ENCODE measurements at places on chromosomes 12 and 14.

DNA sequence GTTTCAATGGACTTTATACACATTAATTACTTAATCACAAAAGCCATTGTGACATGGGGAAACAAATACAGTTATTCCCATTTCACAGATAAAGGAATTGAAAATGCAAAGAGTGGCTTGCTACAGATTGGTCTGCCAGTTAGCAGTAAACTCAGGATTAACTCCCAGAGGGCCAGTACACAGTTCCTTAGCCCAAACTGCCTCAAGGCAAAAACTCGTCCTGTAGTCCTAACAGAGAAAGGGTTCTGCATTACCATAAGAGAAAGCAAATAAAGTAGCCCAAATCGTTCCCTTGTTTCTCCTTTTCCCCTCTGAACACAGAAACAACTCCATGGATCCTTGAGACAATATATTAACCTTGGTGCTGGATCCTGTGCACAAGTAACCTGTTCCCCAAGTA is 274.4 kb downstream of the LRIG3 start:
- no peak for DNase-seq

GRCh38 chr14:30356438-30357202 is 202.3 kb upstream of the G2E3 start:
- no peak for DNase-seq

DNA sequence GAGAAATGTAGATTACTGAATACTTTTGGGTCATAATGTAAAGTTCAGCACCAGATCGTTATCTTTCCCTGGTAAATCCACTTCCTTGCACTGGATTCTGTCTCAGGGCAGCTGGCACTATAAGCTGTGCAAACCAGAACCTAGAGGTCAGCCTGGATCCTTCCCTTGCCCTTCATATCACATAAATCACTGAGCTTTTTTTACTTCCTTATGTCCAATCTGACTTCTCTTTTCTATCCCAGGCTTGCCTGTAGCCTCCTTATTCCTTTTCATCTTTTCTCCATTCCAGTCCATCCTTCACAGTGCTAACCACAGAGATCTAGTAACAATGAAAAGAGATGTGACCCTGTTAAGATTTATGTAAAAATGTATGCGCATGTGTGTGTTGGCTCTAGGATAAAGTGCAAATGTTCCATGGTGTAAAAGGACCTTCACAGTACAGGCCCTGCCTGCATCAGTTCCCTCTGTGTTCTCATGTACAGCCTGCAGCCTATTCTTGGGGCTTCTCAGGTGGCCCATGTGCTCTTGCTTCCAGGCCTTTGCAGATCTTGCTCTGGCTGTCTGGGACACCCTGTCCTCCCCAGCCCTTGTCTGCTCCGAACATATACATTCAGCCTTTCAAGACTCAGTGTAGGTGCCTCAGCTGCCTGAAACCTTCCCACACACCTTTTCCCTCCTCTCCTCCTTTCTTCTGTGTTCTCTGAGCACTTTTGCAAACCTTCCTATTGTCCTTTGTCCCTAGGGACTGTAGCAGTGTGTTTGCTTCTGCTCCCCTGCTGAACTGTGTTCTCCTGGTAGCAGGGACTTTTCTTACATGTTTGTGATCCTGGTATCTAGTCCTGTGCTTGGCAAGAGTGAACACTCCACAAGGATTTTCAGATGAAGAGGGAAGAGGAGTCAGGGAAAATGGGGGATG is 30.0 kb downstream of the PELI2 start:
- no peak for DNase-seq

DNA sequence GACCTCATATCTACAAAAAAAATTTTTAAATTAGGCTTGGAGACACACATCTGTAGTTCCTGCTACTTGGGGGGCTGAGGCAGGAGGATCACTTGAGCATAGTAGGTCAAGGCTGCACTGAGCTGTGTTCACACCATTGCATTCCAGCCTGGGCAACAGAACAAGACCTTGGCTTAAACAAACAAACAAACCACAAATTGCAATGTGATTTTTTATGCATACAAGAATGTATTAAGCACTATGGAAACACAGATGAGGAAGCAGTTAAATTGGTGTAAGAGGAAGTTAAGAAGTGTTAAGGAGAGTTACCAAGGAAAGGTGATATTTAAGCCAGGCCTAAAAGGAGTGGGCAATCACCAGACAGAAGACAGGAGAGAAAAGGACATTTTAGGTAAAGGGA is 83.6 kb upstream of the HECTD1 start:
- no peak for DNase-seq

DNA sequence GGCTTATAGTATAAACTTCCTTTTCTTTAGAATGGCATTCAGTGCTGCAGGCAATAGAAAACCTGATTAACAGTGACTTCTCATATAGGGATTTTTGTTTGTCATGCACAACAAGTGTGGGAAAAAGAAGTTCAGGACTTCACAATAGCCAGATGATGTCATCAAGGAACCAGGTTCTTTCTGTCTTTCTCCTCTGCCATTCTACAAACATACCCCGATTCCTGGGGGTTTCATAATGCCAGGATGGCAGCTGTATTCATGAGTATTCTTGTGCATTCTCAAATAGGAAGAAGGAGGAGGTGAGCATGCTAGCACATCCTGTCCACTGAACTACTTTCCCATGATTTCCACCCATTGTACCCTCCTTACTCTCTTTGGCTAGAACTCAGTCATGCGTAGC is 182.7 kb upstream of the EEA1 start:
- no peak for DNase-seq

GRCh38 chr12:51759175-51759574 is 89.3 kb downstream of the FIGNL2 start:
- no peak for DNase-seq

GRCh38 chr14:73833530-73834260 is 17.9 kb upstream of the PTGR2 start:
- DNase-seq = no peak

- no peak for DNase-seq
Measured at GRCh38 chr12:54439521-54440255, 20.6 kb upstream of the ITGA5 start.

GRCh38 chr12:18849080-18849479 is 111.2 kb downstream of the CAPZA3 start:
- no peak for DNase-seq

DNA sequence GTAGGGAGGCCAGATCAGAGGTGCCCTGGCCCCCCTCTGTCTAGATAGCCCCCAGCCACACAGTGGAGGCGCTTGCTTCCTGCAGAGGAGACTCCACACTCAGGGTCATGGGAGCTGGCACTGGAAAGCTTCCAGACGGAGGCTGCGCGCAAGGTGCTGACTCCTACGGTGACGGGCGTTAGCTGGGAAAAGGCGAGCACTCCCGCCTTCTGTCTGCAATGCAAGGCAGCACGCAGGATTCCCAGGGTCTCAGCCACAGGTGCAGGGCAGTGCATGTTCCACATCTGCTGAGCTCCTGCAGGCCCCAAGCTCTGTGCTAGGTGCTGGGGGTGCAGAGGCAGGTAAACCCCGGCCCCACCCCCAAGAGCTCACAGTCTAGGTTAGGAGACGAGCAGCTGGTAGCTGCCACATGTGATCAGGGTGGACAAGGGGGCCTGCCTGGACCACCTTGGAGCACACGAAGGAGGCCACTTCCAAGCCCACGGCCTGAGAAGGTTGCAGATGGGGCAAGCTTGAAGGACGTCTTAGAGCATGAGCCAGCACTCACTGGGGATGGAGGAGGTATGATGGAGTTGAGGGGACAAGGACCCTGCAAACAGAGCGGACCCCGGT is 310.9 kb upstream of the DIO3 start:
- DNase-seq = no peak

DNA sequence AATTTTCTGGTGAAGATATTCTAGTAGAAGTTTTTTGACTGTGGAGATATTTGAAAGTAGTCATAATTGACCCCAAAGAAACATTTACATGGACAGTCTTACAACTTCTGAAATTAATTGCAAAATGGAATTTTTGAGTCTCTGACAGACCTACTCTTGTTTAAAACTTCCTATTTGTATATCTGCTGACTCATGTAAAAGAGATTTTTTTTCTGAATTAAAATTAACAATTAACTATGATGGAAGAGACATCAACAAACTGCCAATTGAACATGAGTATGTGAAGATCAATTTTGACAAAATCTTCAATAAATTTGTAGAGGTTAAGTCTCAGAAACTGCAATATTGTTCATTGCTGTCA is 108.5 kb upstream of the MAX start:
- no peak for DNase-seq

DNA sequence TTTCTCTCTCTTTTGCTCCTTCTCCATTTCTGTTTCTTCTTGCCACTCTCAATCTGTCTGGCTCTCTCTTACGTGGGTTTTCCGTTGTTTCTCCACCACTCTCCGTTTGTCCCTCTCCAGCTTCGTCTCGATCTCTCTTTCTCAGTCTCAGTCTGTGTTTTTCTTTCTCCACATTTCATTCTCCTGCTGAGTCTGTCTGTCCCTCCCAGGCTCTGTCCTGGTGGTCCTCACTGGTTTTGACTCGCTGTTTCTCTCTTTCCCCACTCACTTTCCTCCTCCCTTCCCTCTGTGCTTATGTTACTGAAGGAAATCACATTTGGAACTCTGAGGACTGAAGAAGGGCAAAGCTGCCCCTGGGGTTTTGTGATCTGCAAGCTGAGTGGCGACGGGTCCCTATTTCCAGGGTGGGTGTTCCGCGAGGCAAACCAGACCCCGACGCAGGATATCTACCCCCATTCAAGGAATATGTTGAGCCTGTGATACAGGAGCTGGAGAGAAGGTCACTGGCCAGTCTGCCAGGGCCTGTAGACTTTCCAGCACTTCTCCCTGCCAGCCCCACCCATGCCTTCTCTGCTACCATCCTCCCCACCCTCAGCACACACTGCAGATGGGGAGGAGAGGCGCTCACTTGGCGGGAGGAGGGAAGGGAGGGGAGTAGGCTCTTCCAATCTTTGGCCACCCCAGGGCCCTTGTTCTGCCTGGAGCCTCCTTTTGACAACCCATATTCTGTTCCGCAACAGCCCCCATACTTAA is 102.7 kb upstream of the MAP1LC3B2 start:
- DNase-seq = no peak

DNA sequence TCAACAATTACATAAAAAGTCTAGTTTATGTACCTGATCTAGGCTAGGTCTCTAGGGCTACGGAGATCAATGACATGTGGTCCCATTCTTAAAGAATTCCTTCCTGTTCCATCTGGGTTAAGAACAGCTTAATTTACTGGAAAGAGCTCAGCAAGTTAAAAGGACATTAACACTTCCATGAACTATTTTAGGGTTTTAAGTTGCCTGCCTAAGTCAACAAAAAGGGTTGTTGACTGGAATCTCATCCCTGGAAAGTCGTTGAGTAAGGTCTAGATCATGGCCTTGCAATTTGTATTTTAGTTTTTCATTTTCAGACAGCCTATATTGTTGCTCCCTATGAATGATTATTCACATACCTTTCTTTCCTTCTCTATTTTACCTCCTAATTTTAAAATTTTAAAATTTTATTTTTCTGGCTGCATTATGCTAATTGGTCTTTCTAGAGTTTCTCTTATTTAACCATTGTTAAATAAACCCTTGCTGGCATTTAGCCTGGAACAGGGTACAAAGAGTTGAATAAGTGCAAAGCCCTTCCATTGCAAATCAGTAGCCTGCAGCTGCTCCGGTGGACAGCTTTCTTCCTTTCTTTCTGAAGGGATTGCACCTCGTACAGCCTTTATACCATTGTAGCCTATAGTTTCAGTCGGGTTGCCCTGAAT is 66.3 kb downstream of the VRK1 start:
- DNase-seq = no peak

GRCh38 chr12:131698286-131698685 is 12.6 kb upstream of the SFSWAP start:
- DNase-seq = no peak

DNA sequence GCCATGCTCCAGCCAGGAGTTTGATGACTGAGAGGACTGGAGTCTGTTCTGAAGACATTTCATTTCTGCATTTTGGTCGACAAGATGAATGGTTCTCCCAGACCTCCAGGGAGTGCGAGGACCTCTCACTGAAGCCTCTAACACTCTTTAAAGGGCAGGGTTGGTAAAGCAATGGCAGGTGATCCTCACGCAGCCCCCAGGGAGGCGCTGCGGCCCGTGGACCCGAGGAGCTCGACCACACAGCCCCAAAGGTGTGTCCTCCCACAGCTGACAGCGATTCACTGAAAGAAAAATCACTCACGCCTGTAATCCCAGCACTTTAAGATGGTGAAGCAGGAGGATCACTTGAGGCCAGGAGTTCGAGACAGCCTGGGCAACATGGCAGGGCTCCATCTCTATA is 183.8 kb upstream of the SFSWAP start:
- DNase-seq = no peak

DNA sequence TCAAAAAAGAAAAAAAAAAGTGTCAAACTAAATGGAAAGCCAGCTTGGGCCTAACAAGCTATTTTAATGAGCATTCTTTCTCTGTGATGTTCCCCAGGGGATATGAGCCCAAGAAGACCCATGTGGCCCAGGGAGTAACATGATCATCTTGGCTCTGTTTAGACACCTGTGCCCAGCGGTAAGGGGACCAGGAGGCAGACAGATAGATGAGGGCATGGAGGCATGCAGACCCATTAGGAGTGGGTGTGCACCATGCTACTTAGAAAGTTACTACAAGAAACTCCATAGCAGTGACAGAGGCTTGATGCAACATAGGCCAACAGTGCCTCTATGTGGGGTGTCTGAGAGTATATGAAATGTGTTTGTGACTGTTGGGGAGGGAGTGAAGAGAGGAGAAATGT is 3.1 kb upstream of the CREBL2 start:
- no peak for DNase-seq

DNA sequence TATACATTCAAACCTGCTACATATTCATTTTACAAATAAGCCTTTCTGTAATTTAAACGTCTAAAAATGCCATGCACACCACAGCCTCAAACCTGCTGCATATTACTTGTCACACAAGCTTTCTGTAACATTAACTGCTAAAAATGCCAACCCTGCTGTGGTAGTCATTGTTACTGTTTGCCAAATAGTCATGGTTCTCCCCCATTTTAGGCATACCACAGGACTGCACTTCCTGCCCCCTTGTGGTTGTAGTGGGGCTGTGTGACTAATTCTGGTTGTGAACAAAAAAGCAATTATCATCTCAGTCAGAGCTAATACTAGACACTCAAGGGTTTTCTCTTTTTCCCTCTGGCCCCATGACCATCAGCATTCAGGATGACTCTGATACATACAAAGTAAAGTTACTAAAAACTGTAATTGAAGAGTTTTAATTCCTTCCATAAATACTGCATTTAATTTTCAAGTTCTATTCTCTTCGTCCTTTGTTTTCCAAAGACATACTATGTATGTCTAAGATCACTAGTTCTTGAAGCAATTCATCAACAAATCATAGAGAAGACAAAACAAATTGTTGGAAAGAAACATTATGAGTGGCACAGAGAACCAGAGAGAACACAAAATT is 5.7 kb upstream of the SLC35F4 start:
- no peak for DNase-seq

GRCh38 chr12:113066813-113067400 is 10.4 kb downstream of the DTX1 start:
- no peak for DNase-seq

- DNase-seq = no peak
Measured at GRCh38 chr12:67382241-67382871, 113.2 kb downstream of the CAND1 start.

- DNase-seq = no peak
Measured at GRCh38 chr12:4745249-4745648, 25.0 kb downstream of the GALNT8 start.

Measured in NCI-H1417 treated with DMSO at 0.1 percent for 48 hours (cell line).